ENCODE measurements at places on chromosomes 5 and 9.

- no peak for DNase-seq
Observed at GRCh38 chr5:103272377-103272776, 13.8 kb downstream of the MACIR start.

- no peak for DNase-seq
Observed at GRCh38 chr9:111979561-111979960, 82.9 kb downstream of the UGCG start.

DNA sequence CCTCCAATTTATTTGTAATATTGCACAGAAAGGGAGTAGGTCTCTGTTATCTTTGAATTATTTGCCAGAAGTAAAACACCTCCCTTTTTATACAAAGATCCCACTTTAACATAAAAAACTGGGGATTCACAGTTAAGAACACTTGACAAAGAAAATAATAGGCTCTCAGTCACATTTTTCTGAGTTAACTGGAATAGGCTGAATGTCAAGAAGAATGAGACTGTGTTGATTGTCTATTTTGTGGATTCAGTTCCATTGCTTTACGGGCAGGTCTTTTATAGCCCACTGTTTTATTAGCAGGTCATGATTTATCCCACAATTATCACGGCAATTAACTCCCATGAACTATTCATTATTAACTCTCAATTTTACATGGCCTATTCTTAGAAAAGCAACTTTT lies 427.4 kb downstream of the CTNND2 start:
- no peak for DNase-seq

GRCh38 chr9:135951889-135952663 lies 9.1 kb downstream of the UBAC1 start:
- DNase-seq, result no peak

- no peak for DNase-seq
Observed at GRCh38 chr9:137366445-137366810, 56.5 kb downstream of the EXD3 start.

- DNase-seq, result no peak
Observed at GRCh38 chr5:91311168-91311696, 71.9 kb downstream of the ARRDC3 start.

- no peak for DNase-seq
Observed at GRCh38 chr9:89476546-89476945, 21.4 kb downstream of the SEMA4D start.

GRCh38 chr5:61162832-61163567 lies 732 bp upstream of the SMIM15 start:
- DNase-seq, result no peak

- DNase-seq, result no peak
Observed at GRCh38 chr9:18396102-18396728, 77.7 kb upstream of the ADAMTSL1 start.

- DNase-seq, result no peak
Observed at GRCh38 chr9:89883401-89884341, 278.9 kb downstream of the GADD45G start.

DNA sequence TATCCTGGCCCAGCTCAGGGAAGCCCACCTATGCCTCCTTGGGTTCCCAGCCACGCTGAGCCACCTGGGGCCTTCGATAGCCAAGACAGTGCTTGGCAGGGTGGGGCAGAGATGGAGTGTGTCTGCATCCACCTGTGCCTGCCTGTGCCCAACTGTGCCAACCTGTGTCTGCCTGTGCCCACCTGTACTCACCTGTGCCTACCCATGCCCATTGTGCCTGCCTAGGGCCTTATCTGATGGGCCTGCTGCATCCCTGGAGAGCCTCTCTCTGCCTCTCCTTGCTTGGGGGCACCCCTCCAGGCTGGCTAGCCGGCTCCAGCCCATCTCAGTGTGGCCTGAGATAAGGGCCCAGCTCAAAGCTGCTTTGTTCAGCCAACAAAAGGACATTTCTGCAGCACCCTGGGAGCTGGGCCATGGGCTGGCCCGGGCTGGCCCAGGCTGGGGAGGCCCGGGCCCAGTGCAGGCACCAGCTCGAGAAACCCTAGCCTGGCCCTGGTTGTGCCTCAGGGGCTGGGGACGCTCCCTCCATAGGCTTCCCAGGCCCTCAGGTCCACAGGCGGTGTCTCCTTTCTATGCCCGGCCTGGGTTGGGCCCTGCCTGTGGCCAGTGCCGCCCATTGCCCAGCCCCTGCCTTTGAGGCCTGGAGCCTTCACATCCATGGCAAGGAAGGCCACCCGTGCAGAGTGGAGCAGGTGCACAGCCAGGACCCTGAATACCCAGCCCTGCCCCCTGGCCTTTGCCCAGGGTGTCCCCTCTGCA lies 37.3 kb upstream of the NOTCH1 start:
- no peak for DNase-seq

DNA sequence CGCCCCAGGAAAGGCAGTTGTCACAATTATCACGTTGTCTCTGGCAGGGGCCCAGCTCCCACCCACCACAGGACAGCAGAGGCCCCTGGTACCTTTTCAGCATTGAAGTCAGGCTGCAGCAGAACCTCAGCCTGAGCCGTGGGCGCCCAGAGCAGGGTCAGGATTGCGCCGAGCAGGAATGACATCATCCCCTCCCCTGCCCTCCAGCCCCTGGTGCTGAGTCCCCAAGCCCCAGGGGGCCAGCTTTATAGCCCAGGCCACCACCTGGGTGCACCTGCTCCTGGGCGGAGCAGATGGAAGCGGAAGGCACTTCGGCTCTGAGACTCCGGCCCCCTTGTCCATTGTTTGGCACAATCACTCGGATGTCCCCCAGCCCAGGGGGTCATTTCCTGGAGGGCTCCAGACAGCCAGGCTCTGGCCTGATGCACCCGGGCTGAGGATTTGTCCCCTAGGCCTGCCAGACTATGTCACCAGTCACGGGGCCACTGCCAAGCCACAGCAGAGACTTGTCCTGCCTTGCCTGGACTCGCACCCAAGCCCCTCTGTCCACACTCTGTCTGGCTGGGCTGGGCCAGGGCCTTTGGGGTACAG lies at the start of gene LCN15:
LCN15 (minus strand) TSS at position 218 of the 591 bp plus-strand sequence; CDS start at position 188, 30 bp downstream.
- no peak for DNase-seq

DNA sequence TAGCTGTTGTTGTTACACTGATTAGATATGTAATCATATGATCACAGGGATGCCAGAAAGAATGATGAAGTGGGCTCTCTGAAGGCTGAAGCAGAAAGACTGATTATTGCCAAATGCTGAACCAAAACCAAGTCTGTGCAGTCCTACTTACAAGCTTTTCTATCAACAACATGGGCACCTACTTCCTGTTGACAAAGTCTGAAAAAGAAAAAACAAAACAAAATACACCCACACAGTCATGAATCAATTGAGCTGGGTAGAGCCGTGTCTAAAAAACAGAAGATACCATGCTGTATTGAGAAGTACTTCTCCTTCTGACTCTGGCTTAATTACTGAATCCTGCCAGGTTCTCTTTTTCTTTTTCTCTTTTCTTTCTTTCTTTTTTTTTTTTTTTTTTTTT lies 363.4 kb downstream of the RAB3C start:
- no peak for DNase-seq

DNA sequence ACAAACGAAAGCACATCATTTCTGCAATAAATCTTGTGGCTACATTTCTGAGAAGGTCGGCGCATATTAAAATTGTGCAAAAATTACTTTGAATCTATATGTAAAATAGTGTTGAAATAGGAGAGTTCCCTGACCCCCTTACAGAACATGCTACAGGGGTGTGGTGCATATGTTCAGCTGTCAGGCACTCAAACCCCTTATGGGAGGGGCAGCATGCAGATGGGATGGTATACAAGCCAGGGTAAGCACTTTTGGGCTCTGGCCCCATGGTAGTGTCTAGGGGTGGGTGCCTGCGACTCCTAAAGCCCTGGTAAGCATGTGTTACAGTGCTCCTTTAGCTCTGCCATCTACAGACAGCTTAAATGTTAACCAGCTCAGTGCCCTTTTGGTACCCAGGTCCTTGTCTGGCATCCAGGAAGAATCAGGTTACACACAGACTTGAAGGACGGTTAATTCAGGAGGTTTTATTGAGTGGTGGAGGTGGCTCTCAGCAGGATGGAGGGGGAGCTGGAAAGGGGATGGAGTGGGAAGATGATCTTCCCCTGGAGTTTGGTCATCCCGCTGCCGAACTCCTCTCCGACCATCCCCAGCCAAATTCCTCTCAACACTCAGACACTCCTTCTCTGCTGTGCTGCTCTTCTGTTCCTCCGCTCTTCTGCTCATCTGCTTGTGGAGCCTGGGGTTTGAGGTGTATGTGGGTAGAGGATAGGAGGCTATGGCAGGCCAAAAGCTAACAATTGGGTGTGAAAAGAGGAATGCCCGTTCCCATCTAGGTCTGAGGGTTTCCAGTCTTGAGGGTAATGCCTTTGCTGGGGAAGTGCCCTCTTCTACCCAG lies 84.6 kb upstream of the RASEF start:
- DNase-seq, result no peak

DNA sequence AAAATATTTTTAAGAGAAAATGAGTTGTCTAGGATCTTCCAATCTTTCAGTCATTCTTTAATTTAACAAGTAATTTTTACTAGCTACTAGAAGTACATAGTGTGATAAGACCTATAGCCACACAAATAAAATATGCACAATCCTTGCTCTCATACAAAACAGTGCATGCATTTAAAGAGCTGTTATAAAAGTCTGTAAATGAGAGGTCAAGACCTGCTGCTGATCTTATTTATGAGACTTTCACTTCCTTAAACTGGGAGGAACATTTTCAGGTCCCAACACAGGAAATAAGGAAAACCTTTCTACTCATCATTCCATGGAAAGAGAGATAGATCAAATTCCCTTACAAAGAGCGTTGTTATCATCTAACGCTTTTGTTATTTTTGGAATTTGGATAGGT lies 54.2 kb upstream of the PAM start:
- DNase-seq, result no peak

DNA sequence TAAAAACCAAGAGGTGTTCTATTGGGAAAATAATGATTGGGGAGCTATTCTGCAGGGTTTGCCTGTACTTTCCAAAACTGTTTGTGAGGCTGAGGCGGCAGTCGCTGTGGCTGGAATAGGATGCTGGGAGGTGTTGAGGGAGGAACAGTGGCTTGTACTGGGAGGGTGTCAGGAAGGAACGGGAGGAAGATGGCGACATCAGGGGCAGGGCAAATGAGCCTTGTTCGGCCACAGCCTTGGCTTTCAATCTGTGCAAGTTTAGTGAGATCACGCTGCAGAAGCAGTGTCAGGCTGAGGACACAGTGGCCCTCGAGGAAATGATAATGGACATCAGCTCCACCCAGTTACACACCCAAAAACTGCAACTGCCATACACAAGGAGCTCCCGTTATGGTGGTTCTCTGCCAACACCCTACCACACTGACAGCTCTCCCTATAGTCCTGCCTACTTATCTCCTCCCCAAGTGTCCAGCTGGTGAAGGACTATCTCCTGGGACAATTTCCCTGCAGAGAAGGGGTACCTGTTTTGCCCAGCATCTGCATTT lies 27.3 kb downstream of the KIF2A start:
- no peak for DNase-seq

- no peak for DNase-seq
Observed at GRCh38 chr5:80101993-80102392, 66.8 kb downstream of the THBS4 start.

- DNase-seq, result no peak
Observed at GRCh38 chr5:102845041-102845440, 89.9 kb downstream of the PAM start.

- no peak for DNase-seq
Observed at GRCh38 chr5:76908166-76908565, 44.7 kb upstream of the CRHBP start.

DNA sequence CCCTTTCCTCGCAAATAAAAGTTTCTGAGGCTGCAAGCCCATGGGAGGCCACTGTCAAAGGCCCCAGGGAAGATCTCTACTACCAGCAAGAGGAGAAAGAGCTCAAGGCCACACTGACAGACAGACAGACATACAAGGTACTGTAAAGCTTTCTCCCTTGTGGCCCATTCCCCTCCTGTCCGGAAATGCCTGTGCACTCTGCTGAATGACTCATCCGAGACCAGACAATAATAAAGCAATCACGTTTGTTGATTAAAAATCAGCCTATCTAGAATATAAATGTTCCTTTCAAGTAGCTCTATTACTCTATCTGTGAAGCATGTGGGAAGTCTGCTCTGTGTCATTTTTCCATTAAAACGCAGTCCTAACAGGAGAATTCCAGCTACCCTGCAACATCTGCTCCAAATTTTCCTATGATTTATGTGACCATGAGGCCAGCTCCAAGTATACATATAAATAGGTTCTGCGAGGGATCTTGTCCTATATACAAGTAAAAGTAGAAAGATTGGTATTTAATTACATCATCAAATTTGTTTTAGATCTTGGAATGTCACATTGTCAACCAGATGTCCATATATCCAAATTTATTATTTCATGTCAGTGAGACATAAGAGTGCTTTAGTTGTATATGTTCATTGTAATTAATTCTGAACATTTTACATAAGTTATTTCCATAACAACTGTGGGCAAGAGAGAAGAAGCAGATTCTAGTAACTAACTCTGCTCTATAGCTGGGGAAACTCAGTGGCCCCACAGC lies 34.7 kb upstream of the TGFBI start:
- DNase-seq, result no peak

- DNase-seq, result no peak
Observed at GRCh38 chr9:124137009-124137943, 120.5 kb upstream of the NEK6 start.

GRCh38 chr9:115815786-115816185 lies 337.8 kb upstream of the PAPPA start:
- no peak for DNase-seq

DNA sequence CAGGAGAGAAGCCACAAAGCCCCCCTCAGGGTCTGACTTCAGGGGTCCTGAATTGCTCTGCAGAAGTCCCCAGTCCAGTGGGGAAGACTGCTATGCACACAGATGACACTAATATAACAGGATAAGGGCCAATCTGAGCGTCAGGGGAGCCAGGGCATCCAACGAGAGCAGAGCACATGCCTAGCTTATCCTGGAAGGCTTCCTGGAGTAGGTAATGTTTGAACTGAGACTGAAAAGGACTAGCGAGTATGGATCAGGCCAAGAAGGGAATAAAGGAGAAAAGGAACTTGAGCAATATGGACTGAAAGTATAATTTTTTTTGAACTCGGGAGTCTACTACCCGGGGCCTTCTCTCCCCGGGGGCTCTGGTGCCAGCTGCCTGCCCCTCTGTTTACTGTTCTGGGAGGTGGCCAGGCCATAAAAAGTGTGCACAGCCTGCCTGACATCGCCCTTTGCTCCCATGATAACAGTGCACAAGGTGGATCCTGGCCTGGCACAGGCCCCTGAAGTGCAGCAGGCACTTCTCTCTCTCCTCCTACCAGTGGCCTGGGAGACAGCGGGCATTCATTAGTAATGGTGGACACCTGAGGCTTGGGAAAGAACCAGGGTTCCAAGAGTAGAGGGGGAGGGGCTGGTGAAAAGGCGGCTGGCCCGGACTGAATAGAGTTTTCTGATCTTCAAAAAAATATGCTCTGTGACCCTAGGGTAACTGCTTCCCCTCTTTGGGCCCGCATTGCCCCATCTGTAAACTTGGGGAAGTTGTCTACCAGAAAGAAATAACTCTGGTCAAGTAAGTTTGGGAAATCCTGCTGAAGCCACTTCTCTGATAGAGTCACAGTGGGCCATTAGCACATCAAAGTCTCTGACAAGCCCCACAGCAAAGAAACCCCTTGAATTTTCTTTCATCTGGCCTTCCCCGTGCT lies 4.6 kb upstream of the SLC6A7 start:
- no peak for DNase-seq
